ENCODE measurements at places on chromosomes 2 and 18. TPM values are rescaled to one million over a fixed set of nuclear protein-coding genes. Genes with fewer than 3 reads are reported as not detected.

CXCR2 gene
- total RNA-seq: 0.25 TPM

RNF125 gene
- total RNA-seq: 43.3 TPM

SERPINB13 gene
- total RNA-seq: not detected

CYP26B1 gene
- total RNA-seq: not detected

RESP18 gene
- total RNA-seq: not detected

C1QL2 gene
- total RNA-seq: not detected

- H3K27me3 ChIP-seq: no peaks in the 10 kb centered on the region
- no peak overlapping the region for H3K4me3 ChIP-seq
These were observed 1280.5 kb upstream of the CDH2 start for GRCh38 chr18:29457316-29457889.

- no peak for DNase-seq
- no peaks in the 10 kb centered on the region for H3K27me3 ChIP-seq
- H3K4me1 ChIP-seq: peaks cover 25% of the 10 kb centered on the region
These were observed 11.9 kb downstream of the ATG4B start for GRCh38 chr2:241649404-241649803.

- no peaks in the 10 kb centered on the region for H3K36me3 ChIP-seq
- H3K4me3 ChIP-seq: no peak overlapping the region
- peaks cover 44% of the 10 kb centered on the region for H3K27me3 ChIP-seq
- no peak overlapping the region for H3K27ac ChIP-seq
These were observed 144.1 kb downstream of the AGAP1 start for GRCh38 chr2:235637896-235638295.

- no peak for DNase-seq
- no peaks in the 10 kb centered on the region for H3K36me3 ChIP-seq
- no peak overlapping the region for H3K4me3 ChIP-seq
- H3K27me3 ChIP-seq: peaks cover 32% of the 10 kb centered on the region
These were observed 66.6 kb upstream of the EPC2 start for GRCh38 chr2:148577845-148578492.

DNA sequence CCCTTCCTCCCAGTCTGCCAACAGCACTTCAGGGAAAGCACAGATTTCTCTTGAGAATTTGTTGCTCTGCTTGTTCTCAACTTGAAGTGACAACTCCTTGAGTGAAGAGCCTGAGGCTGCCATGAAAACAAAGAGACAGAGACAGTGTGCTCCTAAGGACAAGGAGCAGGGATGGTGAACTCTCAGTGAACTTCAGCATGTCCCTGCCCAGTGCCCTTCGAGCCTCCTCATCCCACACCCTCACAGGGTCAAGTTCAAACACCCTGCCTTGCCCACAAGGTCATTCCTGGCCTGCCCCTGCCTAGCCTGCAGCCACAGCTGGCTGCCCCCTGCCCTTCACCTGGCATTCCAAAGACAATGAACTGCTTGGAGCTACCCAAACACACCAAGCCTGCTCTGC lies 343.5 kb upstream of the KLHL29 start:
- H3K27me3 ChIP-seq: no peaks in the 10 kb centered on the region
- no peak for DNase-seq
- H3K4me3 ChIP-seq: no peak overlapping the region
- H3K27ac ChIP-seq: no peak overlapping the region
- H3K4me1 ChIP-seq: no peaks in the 10 kb centered on the region

DNA sequence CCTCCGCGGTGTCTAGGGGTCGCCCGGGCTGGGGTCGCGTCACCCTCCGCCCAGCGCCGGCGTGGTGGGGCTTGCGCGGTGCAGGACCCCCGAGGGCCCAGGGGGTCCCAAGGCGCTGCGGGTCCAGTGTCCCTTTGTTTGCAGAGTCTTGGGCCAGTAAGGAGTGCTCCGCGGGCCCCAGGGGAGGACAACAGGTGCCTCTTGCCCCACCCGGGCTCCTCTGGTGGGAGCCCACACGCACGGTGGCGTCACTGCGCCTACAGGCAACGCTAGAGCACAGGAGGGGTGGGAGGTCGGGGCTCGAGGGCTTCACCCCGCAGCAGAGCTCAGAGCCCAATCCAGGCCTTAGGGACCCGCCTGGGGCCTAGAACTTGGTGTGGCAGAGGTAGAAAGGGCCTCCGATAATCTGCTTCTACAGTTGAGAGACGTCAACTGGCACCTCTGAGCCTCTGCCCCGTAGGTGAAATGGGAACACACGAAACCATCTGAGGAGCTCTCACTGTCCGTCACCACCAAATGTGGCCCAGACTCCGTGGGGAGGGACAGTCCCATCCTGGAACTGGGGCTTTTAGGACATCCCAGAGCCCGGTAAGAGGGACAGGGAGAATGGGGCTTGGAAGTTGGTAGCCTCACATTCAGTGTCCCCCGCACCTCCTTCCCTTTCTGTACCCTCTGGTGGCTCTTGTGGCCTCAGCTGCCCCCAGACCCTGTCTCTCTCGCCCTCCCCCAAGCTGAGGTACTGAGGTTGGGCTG lies 1.4 kb downstream of the ARID5A start:
- no peaks in the 10 kb centered on the region for H3K27me3 ChIP-seq
- H3K27ac ChIP-seq: peak overlapping the region; percentile 98
- peaks cover 72% of the 10 kb centered on the region for H3K4me1 ChIP-seq
- H3K36me3 ChIP-seq: peaks cover 30% of the 10 kb centered on the region
- DNase-seq: peak; percentile 49

GRCh38 chr2:98907966-98908905 lies 27.8 kb downstream of the CRACDL start:
- no peak overlapping the region for H3K27ac ChIP-seq
- H3K27me3 ChIP-seq: peaks cover 25% of the 10 kb centered on the region
- no peak overlapping the region for H3K4me3 ChIP-seq
- DNase-seq: no peak
- H3K4me1 ChIP-seq: peaks cover 39% of the 10 kb centered on the region

- no peak overlapping the region for H3K27ac ChIP-seq
- DNase-seq: no peak
- H3K4me1 ChIP-seq: peaks cover 10% of the 10 kb centered on the region
- peaks cover 20% of the 10 kb centered on the region for H3K27me3 ChIP-seq
- no peaks in the 10 kb centered on the region for H3K36me3 ChIP-seq
These were observed 8.5 kb downstream of the SPEG start for GRCh38 chr2:219443016-219443696.

DNA sequence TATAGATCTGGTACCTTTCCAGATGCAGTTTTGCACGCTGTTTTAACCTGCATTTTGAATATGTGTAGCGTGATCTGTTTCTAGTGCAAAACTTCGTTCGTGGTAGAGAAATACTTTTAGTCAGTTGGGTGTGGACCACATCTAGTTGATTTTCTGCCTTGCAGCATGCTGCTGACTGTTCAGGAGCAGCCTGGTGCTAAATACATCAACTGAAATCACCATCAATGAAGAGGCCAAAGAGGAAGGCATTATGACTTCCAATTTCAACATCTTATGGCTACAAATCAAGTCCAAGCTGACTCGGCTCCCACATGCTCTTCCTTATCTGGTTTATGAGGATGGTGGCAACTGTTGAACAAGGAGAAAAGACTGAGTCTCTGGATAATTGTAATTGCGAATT lies 298.5 kb downstream of the ZNF521 start:
- H3K27ac ChIP-seq: no peak overlapping the region
- no peaks in the 10 kb centered on the region for H3K27me3 ChIP-seq
- H3K36me3 ChIP-seq: no peaks in the 10 kb centered on the region
- H3K4me1 ChIP-seq: no peaks in the 10 kb centered on the region
- no peak for DNase-seq

DNA sequence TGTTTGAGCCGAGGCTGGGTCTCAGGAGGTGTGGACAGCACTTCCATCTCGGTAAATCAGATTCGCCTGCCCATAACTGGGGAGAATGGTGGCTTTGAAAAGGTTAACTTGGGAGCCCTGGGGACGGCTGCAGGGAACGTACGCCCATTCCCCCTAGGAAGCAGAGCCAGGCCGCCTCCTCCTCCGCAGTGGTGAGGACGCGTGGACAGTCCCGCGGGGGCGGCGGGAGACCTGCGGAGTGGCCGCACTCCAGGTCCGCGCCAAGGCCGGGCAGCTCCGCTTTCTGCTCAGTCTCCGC lies 845 bp upstream of the MYCN start:
- peaks cover 29% of the 10 kb centered on the region for H3K4me1 ChIP-seq
- no peak overlapping the region for H3K27ac ChIP-seq
- peak; percentile 61 for DNase-seq
- peak overlapping the region; percentile 87 for H3K4me3 ChIP-seq

- DNase-seq: no peak
- no peak overlapping the region for H3K27ac ChIP-seq
- no peaks in the 10 kb centered on the region for H3K27me3 ChIP-seq
- H3K4me1 ChIP-seq: no peaks in the 10 kb centered on the region
- H3K4me3 ChIP-seq: no peak overlapping the region
These were observed 43.4 kb downstream of the COMMD1 start for GRCh38 chr2:61948661-61949457.

- H3K27me3 ChIP-seq: no peaks in the 10 kb centered on the region
- no peaks in the 10 kb centered on the region for H3K4me1 ChIP-seq
- H3K27ac ChIP-seq: no peak overlapping the region
These were observed 100.1 kb downstream of the LRP1B start for GRCh38 chr2:142030735-142031134.

DNA sequence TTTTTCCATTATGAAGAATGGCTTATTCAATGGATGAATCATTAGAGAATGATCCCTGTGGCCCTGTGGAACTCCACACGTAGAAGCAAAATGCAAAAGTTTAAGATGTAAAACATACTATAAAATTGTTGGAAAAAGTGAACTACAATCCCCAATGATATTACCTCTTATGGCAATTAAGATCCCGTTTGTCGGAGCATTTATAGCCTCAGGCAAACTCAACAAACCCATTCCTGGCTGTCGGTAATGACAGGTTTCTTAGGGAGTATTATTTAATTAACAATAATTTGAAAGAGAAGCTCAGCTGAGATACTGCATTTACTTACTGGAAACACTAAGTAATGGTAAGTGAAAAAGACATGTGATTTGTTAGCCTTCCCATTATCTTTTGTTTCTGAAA lies 138.3 kb downstream of the CDH20 start:
- H3K4me3 ChIP-seq: no peak overlapping the region
- peaks cover 4% of the 10 kb centered on the region for H3K27me3 ChIP-seq
- no peak for DNase-seq
- no peak overlapping the region for H3K27ac ChIP-seq

GRCh38 chr2:241943209-241943850 lies 73.8 kb downstream of the RTP5 start:
- peaks cover 12% of the 10 kb centered on the region for H3K4me1 ChIP-seq
- H3K27me3 ChIP-seq: no peaks in the 10 kb centered on the region
- no peak overlapping the region for H3K27ac ChIP-seq
- H3K36me3 ChIP-seq: no peaks in the 10 kb centered on the region
- H3K4me3 ChIP-seq: no peak overlapping the region

DNA sequence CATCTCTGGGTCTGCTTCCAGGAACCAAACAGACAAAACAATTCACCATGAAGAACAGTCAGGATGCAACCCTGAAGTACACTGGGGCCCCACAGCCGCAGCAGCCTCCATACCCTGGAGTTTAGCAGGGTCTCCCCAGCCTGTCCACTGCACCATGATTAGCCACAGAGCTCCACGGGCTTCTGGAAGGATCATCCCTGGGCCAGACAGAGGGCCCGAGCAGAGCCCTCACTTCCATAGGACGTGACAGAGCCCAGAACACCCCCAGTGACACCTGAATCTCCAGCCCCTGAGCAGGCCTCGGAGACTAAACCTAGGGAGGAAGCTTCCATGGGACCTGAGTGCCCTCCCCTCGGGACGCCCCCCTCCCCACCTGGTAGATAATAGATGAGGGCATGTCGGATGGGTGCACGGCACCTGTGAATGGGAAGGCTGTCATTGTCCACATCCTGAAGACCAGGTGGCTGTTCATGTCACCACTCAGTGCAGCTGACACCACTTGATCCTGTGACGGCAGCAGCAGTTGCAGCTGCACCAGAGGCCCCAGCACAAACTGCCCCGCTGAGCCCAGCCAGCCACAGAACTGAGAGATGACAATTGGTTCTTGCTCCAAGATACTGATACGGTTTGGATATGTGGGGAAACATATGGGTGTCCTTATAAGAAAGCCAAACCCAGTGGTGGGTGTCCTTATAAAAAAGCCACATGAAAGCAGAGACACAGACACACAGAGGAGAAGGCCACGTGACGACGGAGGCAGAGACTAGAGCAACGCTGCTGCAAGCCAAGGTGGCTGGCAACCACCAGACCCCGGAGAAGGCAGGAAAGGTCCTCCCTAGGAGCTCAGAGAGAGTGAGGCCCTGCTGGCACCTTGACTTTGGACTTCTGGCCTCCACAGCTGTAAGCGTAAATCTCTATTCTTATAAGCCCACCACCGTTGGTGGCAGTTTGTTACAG lies 23.2 kb downstream of the KIF1A start:
- H3K27ac ChIP-seq: no peak overlapping the region
- no peaks in the 10 kb centered on the region for H3K36me3 ChIP-seq

DNA sequence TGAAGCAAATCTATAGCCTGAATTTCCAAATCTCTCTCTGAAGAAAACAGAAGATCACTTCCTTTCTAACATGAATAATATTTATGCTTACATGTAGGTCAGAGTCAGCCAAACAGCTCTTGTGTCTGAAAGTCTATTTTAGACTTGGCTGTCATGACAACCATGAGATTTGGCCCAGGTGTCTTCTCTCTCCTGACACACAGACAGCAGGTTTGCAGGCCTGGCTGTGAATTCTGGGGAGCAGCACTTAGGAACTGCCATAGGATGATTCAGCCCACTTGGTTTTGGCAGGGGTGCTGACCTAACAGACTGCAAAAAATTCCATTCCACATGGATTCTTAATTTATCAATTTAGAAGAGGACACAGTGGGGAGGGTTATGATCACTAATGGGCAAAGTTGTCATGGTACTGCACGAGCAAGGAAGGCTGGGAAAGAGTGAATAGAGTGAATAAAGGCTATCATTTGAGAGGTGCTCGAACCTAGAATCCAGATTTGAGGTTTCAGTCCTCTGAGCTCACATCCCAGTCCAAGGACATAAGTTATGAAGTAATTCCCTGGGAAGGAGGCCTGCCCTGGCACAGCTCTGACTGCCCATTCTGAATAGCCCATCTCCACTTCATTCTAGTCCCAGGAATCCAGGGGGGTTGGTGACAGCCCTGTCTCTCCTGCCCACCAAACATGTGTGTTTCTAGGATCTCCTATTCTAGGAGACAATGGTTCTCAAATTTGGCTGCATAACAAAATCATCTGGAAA lies 453.9 kb upstream of the TRIB2 start:
- no peak overlapping the region for H3K27ac ChIP-seq
- H3K36me3 ChIP-seq: no peaks in the 10 kb centered on the region
- no peak for DNase-seq
- no peak overlapping the region for H3K4me3 ChIP-seq

DNA sequence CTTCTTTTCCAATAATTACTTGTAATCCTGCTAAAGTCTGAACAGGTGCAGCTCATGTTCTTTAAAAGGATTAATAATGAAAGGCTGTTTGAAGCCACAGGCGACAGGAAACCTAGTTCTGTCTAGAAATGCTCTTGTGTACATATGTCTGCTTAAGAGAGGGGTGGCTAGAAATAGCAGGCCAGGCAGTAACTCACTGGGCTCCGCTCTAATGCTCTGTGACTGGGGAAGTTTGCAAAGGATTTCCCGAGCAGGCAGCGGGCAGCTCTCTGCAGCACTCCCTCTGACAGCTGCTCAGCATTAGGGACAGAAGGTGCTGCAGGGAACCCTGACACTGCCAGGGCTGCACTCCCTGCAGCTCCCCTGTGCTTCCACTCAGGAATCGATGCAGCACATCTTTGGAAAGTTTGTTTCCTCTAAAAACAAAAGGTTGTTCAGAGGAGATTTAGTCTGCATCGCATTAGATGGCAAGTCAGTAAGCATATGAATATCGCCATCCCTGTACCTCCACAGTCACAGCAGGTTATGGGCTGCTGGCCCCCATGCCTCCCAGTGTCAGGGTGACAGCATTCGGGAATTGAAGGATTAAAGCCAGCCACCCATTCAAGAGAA lies 33.1 kb upstream of the TTC39C start:
- peaks cover 11% of the 10 kb centered on the region for H3K36me3 ChIP-seq
- H3K27me3 ChIP-seq: peaks cover 16% of the 10 kb centered on the region
- no peak overlapping the region for H3K4me3 ChIP-seq
- H3K4me1 ChIP-seq: peaks cover 43% of the 10 kb centered on the region

Measured in activated T-cell treated with anti-CD3 and anti-CD28 coated beads, Interleukin-2, amount 50 U/mL, for 72 hours (primary cell).